8988T (cell line): ENCODE measurements at places on chromosomes 12 and 14.

DNA sequence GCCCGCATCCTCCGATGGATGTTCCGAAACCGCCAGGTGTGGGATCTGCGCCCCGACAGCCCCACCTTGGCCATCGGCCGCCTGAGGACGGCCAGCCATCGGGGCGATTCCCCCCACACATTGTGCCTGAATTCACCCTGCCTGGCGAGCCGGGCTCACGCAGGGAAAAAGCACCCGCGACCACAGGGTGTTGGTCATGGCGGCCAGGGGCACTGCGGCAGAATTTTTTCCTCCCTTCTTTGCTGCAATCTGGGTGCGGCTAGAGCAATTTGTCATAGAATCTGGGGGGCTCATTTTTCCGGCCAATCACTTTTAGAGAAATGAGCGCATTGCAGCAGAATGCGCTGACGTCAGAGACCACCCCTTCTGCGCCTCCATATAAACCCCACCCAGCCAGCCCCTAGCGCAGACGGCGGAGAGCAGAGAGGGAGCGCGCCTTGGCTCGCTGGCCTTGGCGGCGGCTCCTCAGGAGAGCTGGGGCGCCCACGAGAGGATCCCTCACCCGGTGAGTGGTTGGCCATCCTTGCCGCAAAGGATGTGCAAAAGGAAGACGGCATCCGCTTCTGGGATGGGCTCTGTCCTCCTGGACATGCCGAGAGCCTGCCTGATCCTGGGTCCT is at the start of gene MEG3:
Gene MEG3 (plus strand): TSS at position 406 of the 619 bp plus-strand sequence.
- no peak for DNase-seq

- no peak for DNase-seq
These were observed at the start of gene KERA for GRCh38 chr12:91057368-91058165. KERA (minus strand) TSS chr12:91058024; CDS start chr12:91056281, 1,743 bp downstream.

- DNase-seq, result no peak
These were observed 228.0 kb upstream of the ATP2B1 start for GRCh38 chr12:89936631-89937030.

DNA sequence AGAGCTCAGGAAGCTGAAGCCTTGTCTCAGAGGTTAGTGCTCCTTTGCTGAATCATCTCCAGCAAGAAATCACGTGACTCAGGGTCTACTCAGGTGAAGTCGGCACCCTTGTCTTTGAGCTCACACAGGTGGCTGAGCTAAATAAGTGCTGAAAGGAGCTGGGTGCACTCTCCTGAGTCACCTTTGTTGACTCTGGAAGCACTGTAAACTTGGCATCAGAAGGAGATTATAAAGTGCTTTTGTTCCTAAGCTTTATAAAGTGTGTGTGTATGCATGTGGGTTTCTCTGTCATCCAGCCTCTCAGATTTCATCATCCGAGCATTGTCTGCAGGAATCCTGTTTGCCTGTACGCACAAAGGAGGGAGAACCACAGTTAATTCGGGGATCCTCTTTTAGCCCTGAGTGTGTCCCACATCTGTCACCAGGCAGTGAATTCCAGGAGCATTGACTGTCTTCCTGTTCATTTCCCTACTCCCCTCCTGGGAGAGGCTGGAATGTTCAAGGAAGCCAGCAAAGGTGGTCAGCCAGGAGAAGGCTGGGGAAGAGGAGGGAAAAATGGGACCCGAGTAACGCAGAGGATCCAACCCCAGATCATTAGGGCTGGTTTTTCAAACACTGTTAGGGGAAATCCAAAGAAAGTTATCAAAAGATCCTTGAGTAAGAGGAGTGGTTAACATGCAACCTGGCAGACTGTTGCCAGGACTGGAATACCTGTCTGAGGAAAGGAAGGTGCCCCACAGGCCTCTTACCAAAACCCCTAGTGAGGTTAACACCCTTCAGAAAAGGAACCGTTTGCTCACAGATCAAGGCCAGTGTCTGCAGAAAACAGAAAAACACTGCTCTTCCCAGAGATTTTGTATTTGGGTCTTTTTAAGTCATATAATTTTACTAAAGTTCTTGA is 157.5 kb upstream of the HIF1A start:
- no peak for DNase-seq

GRCh38 chr12:132904718-132905328 is 17.4 kb upstream of the CHFR start:
- no peak for DNase-seq

GRCh38 chr12:113891167-113891692 is 74.9 kb downstream of the RBM19 start:
- no peak for DNase-seq

DNA sequence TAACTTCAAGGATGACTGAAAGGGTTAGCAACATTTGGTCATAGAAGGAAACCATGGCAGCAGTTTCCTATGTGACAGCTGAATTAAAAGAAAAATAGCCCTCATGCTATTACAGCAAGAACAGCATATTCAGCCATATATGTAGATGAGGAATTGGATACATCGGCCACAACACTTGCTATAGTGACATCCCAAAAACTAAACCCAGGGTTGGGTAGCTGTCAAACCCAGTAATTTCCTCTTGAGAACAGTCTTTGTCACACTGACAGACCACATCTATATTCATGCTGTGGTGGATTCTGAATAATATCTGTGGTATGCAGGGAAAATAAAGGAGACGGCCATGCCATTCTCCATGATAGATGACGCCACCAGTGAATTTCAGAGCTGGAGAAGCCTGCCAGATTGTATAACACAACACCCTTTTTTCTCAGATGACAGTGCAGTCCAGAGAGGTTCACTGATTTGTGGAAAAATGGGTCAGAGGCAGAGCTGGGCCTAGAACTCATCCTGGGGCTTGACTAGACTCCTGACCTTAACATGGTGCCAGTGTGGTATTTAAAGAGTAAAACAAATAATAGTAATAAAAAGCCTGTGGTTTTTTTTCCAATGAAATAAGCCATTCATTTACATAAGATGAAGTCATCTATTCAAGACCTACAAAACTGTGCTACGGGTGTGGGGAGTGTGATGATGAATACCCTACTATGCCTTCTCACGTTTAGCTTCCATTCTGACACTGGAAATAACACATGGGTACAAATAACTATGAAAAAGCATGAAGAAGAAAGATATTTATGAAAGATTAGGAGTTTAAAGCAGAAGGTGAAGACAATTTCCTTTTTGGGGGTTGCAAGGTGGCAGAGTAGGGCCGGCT is 32.3 kb downstream of the EFCAB11 start:
- DNase-seq, result no peak

DNA sequence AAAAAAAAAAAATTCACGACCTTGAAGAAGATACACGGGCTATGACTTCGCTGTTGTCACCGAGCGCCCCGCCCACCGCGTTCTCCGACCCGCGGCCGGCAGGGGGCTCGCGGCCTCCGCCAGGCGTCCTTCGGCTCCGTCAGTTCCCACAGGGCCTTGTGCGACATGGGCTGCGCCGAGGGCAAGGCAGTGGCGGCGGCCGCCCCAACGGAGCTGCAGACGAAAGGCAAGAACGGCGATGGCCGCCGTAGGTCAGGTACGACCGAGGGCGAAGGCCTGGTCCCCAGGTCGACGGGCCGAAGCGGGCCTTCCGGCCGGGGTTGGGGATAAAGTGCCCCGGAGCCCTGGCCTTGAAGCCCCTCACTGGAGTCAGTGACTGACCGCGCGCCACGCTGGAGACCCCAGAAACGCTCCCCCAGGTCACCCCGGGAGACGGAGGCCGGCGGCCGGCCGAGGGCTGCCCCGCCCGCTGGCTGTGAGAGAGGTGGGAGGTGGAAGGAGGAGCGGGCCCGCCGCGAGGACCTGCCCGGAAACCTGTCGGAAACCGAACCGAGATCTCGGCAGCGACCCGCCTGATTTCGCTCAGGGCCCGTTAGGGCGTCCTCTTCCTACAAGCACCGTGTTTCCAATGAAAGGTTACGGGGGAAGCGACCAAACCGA is at the start of gene TXNRD1:
Gene TXNRD1 (plus strand): TSS at position 142 of the 660 bp plus-strand sequence. CDS start 24 bp downstream, at position 166.
- peak; percentile 88 for DNase-seq

GRCh38 chr12:5520037-5520436 is 88.1 kb downstream of the NTF3 start:
- no peak for DNase-seq

DNA sequence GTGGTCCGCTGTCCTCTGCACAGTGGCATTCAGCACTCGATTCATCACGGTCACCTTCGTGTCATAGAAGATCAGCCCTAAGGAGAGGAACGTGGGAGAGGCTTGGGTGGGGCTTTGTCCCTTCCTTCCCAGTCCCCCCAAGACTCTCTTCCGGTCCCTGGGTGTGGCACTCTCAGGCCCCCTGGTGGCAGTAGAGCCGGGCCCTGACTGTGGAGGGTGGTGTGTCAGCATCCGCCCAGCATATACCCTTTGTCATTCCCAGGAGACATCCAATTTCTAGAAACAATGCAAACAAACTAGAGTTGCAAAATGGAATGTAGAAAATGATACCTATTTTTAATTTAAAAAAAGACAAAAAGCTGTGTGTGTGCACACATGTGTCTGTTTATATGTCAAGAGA is 45.0 kb downstream of the TRAFD1 start:
- peak; percentile 74 for DNase-seq

DNA sequence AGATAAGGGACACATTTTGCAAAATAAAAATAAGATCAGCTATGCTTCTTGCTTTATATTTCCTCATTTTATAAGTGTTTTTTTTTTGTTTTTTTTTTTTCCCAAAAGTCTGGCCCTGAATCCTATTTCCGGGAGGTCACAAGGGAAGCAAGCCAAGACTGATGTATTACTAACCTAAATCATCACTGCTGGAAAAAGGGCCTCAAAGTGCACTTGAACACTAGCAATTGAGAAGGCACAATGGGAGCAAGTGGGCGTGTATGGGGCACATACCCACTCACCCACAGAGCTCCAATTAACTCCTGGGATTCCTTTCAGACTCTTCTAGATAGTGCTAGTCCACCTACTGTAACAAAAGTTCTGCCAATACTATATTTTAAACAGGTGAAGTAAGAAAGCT is 58.8 kb downstream of the STON2 start:
- no peak for DNase-seq

GRCh38 chr12:103688376-103689063 is 101.4 kb downstream of the STAB2 start:
- no peak for DNase-seq

GRCh38 chr12:111532751-111533150 is 66.4 kb downstream of the ATXN2 start:
- no peak for DNase-seq

DNA sequence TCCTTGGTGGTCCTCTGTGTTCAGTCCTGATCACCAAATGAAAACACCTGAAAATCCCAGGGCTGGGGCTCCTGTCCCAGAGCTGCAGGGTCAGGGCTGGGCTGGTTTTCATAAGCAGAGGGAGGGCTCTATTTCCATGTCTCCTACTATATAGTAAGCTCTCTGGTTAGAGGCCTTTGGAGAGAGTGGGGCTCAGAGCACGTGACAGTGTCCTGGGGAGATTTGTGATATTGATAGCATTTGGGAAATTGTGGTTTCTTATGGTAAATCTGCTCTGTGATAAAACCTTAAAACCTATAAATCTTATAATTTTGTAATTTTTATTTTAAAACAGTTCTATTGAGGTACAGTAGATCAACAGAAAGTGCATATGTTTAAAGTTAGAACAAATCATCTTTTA is 1202.2 kb downstream of the TMEM121 start:
- DNase-seq, result no peak

GRCh38 chr12:40313928-40314327 is 89.1 kb downstream of the LRRK2 start:
- no peak for DNase-seq

- DNase-seq, result no peak
These were observed 6.8 kb upstream of the RASAL1 start for GRCh38 chr12:113142173-113142885.

DNA sequence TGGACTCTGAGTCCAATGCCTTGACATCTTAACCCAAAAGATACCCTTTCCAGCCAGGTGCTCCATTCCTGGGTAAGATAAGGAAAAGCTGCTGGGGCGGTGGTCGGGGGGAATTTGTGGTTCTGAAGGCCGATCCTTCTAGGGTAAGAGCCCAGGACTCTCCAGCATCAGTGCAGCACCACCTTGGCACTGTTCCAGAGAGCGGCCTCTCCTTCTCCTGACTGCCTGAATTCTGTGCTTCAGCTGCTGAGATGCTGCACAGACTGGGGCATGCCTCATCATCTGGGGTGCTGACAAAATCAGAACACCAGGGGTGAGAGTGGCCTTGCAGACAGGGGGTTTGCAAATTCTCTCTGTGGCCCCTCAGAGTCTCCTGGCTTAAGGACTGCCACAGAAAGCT is 87.5 kb downstream of the SPTB start:
- DNase-seq, result no peak

- peak; percentile 56 for DNase-seq
These were observed 982 bp downstream of the BCL7A start for GRCh38 chr12:122022393-122023338.

GRCh38 chr14:62015243-62015642 is 253.0 kb downstream of the SNAPC1 start:
- no peak for DNase-seq

DNA sequence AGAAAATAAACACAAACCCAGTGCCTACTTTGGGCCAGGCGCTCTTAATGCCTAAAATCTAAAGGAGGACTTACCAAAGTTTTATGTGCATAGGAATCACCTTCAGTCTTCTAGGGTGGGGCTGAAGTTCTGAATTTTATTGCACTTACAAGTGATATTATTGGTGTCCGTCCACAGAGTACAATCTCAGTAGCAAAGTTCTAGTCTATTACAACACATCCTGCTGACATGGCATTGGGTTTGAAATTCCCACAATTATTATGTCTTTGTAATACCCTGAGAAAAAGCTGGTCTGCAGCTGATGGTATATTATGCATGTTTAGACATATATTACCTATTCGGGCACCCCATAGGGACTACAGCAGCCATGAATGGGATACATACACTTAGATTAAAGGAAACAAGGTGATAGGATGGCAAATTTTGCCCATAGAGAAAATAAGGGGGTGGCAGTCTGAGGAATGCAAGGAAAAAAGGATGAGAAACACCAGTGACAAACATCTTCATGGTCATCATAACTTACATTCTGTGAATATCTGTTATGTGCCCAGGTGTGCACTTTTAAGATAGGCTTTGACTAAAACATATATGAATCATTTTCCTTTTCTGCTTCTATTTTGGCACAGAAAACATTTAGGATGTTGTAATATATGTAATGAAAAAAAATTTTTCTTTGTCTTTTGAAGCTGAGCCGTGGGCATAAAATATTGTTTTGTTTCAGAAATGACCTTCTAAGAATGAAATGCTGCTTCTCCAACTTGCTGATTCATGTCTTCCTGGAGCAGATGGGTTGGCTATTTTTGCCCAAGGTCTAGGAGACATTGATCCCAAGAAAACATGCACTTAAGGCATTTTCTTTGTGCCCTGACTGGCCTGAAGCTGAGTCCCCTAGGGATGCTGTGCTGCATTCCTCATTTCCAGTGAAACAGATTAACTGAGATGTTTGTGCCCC is 27.2 kb upstream of the ALG10 start:
- no peak for DNase-seq
